Stimulated activated CD4-positive, alpha-beta T cell treated with anti-CD3 and anti-CD28 coated beads, Interleukin-4, amount 100 ng/mL, for 48 hours (primary cell): ENCODE measurements at places on chromosomes 5 and 9.

- DNase-seq = no peak
Observed at GRCh38 chr9:13902286-13903066, 411.5 kb downstream of the NFIB start.

GRCh38 chr5:119313197-119313596 is 42.6 kb upstream of the TNFAIP8 start:
- no peak for DNase-seq

GRCh38 chr9:98109052-98109451 is 10.0 kb downstream of the TRIM14 start:
- no peak for DNase-seq

DNA sequence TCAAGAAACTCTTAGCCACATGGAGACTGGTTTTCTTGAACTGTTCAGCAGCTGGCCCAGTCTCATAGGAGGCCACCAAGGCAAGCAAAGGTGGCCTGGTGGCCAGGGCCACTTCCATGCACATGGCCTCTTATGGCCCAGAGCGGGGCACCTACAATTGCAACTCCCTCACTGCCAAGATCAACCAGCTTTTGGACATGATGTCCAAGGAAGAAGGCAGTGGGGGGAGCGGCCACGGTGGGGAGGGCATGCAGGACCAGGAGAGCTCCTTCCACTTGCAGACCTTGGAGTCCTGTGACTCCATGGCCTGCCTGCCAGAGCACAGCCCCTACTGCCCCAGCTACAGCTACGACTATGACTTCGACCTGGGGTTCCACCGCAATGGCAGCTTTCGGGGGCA is 398.9 kb upstream of the PTPRD start:
- DNase-seq = no peak

- no peak for DNase-seq
Observed at GRCh38 chr5:14270209-14270702, 127.1 kb downstream of the TRIO start.

GRCh38 chr9:135032041-135032835 is 55.2 kb upstream of the OLFM1 start:
- no peak for DNase-seq

GRCh38 chr5:15499528-15500324 is at the start of gene FBXL7:
Gene FBXL7 (plus strand): TSS chr5:15500180.
- DNase-seq = no peak

DNA sequence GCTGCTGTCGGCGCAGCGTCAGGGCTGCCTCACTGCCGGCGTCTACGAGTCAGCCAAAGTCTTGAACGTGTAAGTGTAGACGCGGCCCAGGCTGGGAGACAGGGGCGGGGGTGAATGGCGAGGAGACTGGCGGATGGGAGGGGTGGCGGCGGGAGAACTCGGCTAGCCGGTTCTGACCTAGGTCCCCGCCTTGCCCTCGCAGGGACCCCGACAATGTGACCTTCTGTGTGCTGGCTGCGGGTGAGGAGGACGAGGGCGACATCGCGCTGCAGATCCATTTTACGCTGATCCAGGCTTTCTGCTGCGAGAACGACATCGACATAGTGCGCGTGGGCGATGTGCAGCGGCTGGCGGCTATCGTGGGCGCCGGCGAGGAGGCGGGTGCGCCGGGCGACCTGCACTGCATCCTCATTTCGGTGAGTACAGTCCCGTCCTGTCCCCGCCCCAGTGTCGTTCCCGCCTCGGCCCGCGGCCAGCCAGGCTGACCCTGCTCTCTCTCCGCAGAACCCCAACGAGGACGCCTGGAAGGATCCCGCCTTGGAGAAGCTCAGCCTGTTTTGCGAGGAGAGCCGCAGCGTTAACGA is 745 bp downstream of the GADD45G start:
- DNase-seq = peak; percentile 45

DNA sequence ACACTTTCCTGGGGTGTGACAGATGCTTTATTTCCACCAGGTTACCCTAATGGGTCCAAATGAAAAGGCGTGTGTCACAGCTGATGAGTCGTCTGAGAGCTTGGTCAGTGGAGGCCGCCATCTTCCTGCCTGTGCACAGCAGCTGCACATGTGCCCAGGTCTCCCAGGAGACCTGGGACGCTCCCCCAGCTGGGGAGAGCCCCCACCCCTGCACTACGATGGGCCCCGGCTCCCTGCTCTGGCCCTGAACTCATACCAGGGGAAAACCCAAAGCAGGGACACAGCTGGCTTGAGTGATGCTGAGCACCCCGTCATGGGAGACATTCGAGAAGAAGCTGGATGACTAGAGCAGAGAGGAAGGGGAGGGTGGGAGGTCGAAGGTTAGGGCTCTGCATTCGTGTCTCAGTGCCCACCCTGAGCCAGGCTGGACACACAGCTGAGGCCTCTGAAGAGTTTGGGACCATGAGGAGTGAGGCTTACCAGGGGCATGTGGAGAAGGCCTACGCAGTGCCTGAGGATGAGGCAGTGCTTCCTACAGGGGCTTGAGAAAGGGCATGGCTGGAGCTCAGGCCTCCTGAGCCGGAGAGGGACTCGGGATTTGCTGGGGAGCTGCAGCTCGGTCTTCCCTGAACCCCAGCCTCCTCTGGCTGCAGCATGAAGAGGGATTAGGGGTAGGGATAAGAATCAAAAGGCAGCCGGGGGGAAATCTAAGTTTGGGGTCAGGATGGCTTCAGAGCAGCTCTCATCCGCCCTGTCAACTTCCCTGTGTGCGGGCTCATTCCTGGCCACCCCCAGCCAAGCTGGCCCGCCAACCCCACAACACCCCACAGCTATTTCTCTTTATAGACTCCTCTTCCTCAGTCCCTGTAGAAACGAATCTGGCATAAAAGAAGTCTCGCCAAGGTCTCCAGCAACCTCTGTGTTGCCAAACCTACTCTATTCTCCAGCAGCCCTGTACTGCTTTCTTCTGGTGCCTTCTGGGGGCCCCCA is 42.2 kb upstream of the RNU6ATAC start:
- no peak for DNase-seq

- no peak for DNase-seq
Observed at GRCh38 chr9:87710443-87710842, 15.5 kb upstream of the CTSL start.

DNA sequence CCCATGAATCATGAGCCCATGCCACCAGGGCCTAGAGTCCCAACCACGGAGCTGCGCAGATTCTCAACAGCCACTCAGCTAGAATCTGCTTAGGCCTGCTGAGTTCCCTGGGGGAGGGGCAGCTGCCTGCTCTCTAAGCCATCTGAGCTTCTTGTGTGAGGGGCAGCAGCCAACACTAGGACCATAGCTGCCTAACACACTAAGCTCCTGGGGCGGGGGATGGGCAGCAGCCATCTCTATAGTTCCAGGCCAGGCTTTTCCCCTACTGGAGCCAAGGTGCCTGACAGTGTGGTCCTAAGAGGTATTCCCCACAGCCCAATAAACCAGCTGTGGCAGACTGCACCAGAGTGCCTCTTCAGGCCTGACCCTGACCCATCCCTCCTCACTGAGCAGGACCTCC is 255.9 kb upstream of the ACO1 start:
- DNase-seq = no peak

DNA sequence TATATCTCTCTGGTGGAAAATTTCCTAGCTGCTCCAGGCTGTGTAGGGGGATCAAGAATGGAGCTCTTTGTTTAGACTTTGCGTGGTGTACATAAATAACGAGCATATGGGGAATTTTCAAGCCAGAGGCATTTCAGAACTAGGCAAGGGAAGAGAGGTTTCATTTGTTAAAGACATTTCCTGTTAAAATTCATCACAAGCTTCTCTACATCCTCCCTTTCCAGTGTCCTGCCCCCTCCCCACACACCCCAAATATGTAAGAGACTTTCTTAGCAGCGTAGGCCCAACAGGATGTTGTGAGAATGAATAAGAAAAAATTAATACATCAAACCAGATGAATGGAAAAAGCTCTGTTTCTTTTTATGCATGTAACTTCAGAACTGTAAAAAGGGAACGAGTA is 150.3 kb downstream of the GPBP1 start:
- DNase-seq = no peak

DNA sequence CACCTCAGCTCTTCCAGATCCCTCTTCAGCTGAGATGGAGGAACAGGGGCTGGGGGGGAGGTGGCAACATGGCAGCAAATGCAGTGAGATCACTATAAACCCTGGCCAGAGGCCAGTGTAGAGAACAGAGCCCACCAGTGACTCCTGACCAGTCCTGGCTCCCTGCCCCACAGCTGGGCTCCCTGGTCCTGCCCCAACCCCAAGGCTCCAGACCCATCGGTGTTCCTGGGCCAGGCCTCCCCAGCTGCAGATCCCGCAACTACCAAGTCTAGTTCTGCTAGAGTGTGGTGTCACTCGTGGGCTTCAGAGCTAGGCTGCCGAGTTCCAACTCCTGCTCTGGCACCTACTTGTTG is 16.8 kb downstream of the AKNA start:
- DNase-seq = no peak

DNA sequence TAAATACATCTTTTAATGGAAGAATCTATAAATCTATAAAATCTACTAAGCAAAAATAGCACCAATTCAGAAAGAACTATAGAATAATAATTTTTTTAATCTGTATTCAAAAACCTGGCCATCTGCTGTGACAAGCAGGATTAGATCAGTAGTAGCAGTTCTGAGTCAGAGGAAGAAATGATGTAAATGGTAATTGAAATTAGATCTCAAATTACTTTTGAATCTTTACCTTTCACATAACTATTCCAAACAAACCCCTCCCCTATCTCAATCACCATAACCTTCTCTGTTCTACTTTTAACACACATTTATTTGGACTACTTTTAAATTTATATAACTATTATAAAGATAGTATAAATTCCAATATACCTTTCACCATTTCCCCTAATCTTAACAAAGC is 727.8 kb upstream of the FAM174A start:
- DNase-seq = no peak

- no peak for DNase-seq
Observed at GRCh38 chr5:32531885-32532520, 53.4 kb upstream of the SUB1 start.

DNA sequence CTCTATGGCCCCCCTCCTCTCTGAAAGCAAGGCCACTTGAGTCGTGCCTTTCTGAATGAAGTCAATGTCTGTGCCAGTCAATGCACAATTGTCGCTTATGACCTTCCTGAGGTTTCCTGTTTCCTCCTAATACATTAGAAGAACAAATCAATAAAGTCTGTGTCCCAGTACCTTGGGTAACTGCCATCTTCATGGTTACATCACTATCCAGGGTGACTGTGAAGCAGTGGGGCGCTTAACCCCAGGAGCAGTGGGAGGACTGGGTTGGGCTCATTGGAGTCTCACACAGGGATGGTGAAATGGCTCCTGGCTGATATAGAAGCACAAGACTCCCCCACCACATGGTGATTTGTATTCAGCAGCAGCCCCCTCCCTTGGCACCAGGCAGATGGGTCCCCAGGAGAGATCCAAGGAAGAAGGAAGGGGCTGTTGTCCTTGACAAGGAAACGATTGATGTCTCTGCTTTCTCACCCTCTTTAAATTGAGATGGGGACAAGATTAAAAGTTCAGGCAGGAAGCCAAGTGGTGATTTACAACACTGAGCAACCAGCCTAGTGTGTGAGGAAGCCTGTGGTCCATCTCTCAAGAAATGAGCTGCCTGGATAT is 261.9 kb upstream of the ZNF462 start:
- no peak for DNase-seq

DNA sequence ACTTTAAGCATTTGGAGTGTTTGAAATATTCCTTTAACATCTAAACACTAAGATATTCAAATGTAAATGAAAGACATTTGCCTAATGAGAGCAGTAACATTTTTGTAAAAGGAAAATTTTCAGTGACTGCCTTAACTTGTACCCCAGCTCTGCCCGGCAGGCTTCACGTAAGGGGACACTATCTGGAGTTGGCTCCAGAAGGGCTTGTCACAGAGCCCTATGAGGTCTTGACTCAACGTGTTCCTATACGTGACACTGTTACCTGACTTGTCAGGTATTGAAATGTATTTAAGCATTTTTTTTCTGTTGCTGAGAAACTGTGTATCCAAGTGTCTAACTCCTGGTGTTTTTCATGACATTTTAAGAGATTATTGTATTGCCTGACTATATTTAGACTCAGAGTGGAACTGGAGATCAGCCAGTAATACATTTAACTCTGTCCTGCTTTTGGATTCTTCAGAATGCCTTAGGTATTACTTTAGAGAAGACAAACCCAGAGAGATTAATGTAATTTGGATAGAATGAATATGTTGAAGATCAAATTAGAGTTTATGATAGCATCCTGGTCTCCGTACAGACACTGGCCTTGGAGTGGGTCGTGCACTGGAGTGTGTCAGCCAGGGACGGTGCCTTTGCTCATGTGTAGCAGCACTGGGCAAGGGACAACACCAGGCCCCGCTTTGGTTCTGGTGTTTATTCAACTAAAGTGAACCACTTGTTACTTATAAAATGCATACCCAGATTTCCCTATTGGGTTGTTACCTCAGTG is 34.6 kb upstream of the PHF2 start:
- no peak for DNase-seq

- DNase-seq = peak; percentile 6
Observed at GRCh38 chr9:98575379-98576346, 133.1 kb downstream of the GABBR2 start.

DNA sequence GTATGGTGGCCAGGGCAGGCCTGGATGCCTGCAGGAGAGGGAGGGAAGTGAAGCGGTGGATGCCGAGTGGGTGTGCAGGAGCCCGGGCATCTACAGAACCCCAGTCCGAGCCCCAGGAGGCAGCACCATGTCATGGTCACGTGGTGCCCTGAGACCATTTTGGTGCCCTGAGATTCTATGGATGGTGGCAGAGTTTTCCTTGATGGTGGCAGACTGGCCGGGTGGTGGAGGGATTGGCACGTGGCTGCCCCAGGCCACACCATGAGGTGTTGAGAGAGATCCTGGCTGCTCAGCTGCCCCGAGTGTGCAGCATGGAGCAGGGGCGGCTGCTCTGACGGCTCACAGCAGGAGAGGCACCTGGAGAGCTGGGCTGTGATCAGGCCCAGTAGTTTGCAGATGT is 52.3 kb downstream of the SYK start:
- no peak for DNase-seq

DNA sequence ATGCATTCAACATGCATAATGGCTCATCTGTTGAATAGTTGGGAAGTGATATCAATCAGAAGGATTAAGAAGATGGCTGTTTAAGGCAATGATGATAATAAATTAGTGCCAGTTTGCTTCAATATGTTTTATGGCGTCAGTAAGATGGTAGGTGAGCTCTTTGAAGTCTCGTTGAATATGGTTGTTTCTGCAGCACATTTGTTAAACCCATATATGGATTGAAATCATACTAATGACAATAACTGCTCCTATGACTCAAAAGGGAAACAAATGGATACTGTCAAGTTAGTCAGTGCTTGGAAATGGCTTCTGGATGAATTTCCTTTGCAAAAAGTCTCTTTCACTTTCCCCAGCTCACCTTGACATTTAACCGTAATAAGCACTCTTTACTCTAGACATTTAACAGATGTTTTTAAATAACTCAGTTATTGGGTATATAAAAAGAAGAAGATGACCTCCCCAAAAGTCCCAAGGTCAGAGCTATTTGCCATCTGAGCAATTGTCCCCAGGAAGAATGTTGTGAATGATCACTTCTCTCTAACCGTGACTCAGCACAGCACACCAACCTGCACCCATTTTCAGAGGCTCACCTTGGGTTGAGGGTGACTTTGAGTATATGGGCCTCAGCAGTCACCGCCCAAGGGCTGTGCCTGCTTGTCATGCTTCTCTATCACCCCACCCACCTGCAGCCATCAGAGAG is 133.4 kb downstream of the GRIA1 start:
- no peak for DNase-seq
